ENCODE measurements at places on chromosomes 1 and 21.

GRCh38 chr1:157992031-157992832 lies 1.2 kb upstream of the KIRREL1 start:
- peak; percentile 13 for DNase-seq

GRCh38 chr1:187245201-187245600 lies 416.5 kb downstream of the PLA2G4A start:
- DNase-seq: no peak

GRCh38 chr1:53625049-53625448 lies 113.9 kb downstream of the GLIS1 start:
- no peak for DNase-seq

- no peak for DNase-seq
Measured at GRCh38 chr1:151811181-151811580, 6.0 kb upstream of the LINGO4 start.

DNA sequence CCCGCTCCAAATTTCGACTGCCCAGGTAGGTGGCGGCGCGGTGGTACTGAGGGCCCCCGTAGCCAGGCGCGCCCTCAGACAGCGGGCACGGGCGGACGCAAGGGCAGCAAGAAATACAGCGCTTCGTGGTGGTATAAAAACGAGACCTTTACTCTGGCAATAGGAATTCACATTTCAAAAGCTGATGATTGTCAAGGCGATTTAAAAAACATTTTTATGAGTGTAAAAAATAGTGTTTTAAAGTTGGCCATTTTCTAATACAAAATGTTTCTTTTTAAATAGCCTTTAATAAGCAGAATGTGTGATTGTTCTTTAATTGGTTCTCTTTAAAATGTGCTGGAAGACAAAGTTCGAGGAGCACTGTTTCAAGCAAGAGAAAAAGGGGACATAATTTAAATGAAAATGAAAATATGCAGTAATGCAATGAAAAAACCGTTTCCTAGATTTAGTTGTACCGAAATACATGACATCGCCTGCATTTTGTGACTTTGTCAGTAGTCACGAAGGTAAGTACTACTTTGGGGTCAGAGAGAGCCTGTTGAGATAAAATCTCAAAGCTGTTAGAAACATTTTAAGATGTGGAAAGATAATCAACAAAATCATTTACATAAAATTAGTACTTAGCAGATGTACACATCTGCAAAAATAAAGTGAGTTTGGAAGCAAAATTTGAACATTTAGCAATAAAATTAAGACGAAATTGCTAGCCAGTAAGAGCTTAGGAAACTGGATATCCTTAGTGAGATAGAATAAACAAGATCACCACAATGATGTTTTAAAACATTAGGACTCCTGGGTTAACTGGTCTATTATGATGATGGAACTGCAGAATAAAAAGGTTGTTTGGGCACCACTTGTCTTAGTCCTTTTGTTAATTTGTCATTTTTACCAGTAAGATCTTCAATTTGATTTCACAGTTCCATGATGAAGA lies 1.1 kb upstream of the PSMG1 start:
- no peak for DNase-seq

- DNase-seq: no peak
Measured at GRCh38 chr1:218499011-218499691, 154.0 kb downstream of the TGFB2 start.

DNA sequence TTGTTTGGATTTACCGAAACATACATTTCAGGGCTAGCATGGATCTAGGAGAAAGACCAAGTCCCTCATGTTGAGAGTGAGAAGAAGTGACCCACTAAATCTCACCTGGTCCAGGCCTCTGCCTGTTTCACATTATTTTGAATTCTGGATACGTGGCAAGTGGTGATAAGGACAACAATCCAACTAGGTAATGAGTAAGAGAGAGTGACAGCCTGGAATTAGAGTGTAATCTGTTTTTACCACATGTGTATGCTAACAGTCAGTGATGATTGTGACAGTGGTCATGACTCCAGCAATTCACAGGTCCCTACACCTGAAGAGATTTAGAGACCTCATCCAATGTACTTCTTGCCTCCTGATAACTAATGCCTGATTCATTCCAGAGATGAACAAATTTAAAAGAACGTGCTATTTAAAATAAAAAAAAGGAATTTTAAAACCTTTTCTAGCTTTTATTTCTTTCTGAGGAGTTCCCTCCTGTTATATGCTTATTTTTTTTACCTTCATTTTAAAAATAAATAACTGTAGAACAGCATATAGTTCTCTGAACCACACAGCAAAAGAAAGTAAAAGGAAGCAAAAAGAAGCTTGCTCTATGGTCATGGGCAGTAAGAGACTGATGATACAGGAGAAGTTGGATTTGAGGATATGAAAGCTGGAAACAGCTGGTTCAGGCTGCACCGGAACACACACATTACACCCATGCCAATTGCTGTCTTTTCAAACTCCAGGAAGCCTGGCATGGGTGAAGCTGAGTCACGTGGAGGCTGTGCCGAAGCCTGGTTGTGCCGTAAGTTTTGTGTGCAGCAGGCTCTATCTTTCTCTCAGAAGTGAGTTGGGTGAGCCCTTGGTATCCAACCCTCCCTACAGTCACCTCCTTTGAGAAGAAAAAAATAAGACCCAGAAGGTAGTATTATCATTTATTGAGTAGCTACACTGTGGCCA lies 14.7 kb downstream of the C1orf116 start:
- no peak for DNase-seq

DNA sequence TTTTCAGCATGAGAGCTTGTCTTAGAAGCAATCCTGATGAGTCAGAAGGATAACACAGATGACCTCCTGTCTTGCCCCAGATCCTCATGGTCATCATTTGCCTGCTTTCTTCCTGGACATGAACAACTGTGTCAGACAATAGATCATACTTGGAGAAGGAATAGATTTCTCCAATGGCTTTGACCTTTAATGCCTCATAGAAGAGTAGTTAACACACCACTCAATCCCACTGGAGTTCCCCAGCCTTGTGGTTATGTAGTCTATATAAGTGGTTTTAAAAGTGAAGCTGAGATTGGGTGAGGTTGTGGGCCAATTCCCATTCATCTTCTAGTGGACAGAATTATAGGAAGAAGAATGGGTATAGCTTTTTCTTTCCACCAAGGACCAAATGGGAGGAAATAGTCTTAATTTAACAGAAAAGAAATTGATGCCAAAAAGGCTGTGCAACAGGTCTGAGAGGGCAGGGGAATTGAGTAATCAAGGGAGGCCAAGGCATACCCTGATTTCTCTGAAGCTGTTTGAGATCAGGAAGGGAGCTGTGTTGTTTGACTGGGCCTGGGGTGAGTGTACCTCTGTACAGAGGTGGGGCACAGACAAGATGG lies 14.4 kb downstream of the PRCC start:
- no peak for DNase-seq

DNA sequence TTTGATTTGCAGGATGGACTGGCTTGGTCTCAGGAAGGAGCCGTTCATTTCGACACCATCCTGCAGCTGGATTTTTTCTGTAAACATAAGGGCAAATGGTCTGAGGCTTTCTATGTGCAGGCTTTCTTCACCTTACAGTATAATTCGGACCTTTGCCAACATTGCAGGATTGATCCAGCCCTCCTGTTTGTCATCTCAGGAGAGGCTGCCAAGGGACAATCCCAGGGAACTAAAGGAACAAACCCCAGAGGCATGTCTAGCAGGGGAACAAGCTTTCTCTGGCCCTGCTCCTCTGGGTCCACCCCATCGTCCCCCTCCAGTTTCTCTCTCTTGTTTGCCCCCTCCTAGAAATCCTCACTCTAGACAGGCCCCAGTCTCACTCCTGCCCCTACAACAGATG lies 24.8 kb upstream of the GBP6 start:
- DNase-seq: no peak

GRCh38 chr1:201644197-201644596 lies 105.3 kb downstream of the NAV1 start:
- DNase-seq: no peak

GRCh38 chr1:155322571-155322952 lies 1.9 kb downstream of the RUSC1 start:
- DNase-seq: no peak

GRCh38 chr1:43885279-43885801 lies 48.3 kb upstream of the ARTN start:
- DNase-seq: no peak

- no peak for DNase-seq
Measured at GRCh38 chr1:237570530-237570929, 320.2 kb downstream of the ZP4 start.

DNA sequence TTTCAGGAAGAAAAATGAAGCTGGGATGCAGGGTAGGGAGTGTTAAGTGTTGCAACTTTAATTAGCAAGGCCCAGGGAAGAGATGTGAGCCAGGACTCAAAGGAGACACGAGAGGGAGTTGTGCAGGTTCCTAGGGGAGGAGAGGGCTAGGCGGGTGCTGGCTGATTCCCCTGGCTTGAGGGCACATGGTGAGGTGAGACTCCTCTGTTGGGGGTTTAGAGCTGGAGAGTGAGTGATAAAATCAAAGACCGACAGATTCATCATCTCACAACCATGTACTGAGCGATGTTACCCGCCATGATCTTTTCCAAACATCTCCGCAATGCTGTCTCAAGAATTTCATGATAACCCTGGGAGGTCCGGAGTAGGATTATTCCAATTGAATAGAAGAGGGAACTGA lies 161.8 kb upstream of the CSF3R start:
- DNase-seq: no peak

DNA sequence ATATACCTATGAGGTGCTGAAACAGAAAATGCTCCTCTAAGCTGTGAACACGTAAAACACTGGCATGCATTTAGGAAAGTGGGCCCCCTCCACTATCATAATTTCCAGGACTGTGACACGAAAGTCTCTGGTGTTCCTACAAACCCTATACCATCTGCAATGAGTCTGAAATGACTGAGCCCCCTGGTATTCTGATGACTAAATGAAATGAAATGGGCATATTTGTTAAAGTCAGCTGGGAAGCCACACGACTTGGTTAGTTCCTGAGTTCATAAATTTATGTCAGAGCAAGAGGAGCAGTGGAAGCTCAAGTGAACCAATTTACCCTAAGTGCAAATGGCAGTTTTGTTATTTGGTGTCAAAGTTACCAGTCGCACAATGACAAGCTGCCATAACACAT lies 182.3 kb downstream of the KCTD3 start:
- DNase-seq: no peak

DNA sequence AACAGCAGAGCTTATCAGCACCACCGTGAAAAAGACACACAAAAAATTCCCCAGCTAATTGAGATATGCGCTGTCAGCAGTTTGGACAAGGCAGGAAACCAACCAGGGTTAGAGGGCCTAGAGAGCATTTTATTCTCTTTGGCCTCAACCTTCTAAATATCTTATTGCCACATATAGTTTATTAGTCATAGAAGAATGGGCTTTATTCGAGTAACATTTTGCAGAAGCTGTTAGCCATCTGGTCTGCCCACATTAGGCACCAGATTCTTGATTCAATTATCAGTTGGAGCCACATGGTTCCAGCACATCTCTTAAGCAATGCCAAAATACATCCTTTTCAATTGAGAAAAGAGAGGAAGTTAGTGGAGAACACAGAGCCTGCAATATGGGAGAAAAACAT lies 109.9 kb upstream of the CXADR start:
- no peak for DNase-seq

DNA sequence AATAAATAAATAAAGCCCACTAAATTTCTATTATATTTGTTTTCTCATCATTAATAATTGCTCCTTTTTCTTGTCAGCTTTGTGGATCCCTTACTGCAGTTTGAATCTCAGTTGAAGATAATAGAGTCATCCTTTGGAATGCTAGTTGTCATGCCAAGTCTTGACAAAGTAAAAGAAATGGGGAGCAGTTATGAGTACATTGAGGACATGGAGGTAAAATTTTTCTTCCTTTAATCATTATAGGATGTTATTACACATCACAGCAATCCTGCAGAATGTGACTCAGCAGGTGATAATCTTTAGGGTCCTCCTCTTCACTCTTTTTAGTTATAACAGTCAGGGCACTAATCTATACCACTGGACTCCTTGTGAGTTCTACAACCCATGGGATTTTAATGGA lies 24.1 kb downstream of the MROH9 start:
- DNase-seq: no peak

DNA sequence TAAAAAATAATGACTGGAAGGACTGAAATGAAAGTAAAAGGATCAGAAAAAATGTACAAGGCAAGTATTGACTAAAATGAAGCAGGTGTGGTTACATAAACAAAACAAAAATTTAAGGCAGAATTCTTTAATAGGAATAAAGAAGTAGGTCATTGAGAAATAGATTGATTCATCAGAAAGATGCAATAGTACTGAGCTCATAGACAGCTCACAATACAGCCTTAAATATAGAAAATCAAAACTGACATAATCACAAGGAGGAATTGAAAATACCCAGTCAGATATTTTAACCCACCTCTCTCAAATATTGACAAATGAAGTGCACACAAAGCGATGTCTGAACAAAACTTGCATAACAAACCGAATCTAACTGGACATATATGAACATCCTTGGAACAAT lies 366.8 kb upstream of the DPYD start:
- no peak for DNase-seq

GRCh38 chr1:205430696-205431305 lies 8.9 kb upstream of the LEMD1 start:
- peak; percentile 20 for DNase-seq

Data from stimulated activated CD8-positive, alpha-beta memory T cell treated with anti-CD3 and anti-CD28 coated beads, Interleukin-7, amount 100 ng/mL, for 1 hour (primary cell).